ENCODE measurements at places on chromosomes 13 and 19.

- DNase-seq = no peak
These were observed 1.6 kb downstream of the SERTAD3 start for GRCh38 chr19:40442328-40443130.

GRCh38 chr19:33443638-33444561, 70.4 kb downstream of the CEBPG start:
- no peak for DNase-seq

- DNase-seq = peak; percentile 96
These were observed 174.5 kb downstream of the KATNAL1 start for GRCh38 chr13:30132623-30133553.

GRCh38 chr19:10603873-10604459, 16.9 kb upstream of the AP1M2 start:
- peak; percentile 43 for DNase-seq

- no peak for DNase-seq
These were observed 1.3 kb downstream of the ETV2 start for GRCh38 chr19:35642798-35643254.

DNA sequence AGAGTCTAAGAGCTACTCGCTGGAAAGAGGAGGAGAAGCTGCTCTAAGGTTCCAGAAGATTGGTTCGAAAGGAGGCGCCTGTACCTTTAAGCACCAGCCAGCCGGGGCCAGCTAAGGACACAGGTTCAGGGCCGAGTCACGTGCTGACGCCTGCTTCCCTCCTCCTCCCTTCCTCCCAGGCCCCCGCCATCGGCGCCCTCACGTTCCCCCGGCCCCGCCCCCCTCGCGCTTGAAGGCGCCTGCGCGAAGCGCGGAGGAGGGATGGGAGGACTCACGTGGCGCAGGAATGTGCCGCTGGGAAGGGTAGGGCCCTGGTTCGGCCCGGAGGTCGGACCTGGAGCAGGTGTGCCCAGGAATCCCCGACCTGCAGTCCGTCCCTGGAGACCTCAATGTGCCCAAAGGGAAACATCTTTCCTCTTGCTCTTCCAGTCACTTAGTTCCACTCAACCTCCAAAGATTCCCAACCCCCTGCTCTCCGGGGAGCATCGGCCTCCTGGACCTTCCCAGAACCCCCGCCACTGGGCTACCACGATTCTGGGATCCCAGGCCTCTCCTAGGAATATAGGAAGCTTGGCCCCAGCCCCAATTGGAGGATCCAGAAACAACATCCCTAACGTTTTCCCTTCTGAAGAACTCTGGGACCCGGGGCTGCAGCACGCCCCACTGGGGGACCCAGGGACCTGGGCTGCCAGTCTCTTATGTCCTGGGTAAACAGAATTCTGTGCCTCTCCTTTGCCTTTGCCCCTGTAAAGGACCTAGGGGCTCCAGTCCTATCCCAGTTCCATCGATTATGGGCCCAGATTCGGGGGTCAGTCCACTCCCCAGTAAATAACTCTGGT, 2.5 kb downstream of the DBP start:
- peak; percentile 92 for DNase-seq

GRCh38 chr13:59823486-59823885, 340.2 kb downstream of the DIAPH3 start:
- no peak for DNase-seq

DNA sequence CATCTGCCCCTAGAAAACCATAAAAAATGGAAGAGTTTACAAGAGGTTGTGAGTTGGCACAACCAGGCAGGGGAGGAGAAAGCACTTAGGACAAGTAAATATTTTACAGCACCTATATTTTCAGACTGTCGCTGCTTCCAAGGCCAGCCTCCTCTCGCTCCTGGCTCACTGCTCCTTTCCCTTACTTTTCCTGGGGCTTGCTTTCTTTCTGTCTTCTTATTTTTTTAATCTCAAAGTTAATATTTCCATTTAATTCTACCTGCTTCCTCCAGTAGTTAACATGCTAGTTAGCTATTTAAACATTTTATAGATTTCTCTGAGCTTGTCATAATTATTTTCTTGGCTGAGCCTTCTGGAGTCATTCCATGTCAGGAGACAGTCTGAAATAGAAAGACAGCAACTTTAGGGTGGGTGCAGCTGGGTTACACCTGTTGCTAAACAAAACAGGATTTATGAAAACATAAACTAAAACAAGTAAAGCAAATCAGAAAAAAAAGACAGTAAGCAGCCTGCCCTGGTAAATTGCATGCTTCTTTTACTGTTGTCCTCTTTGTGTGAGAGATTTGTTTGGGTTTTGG, 330.1 kb downstream of the DLEU7 start:
- DNase-seq = no peak

DNA sequence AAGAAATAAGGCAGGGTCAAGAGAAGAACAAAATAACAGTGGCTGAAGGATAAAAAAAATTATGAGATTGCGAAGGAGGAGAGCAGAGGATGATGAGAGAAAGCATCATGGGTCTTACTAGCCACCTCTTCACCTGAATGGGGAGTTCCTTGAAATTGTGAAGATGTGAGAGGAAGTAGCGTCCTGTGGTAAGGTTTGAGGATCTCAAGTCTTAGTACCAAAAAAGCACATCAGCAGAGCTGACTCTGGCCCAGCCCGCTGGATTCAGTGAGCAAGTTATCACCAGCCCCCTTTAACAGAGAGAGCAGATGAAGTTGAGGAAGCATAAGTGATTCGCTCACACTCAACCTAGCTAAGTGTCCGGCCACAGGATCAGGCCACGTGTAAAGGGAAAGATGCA, 61.8 kb downstream of the RXFP2 start:
- DNase-seq = no peak

DNA sequence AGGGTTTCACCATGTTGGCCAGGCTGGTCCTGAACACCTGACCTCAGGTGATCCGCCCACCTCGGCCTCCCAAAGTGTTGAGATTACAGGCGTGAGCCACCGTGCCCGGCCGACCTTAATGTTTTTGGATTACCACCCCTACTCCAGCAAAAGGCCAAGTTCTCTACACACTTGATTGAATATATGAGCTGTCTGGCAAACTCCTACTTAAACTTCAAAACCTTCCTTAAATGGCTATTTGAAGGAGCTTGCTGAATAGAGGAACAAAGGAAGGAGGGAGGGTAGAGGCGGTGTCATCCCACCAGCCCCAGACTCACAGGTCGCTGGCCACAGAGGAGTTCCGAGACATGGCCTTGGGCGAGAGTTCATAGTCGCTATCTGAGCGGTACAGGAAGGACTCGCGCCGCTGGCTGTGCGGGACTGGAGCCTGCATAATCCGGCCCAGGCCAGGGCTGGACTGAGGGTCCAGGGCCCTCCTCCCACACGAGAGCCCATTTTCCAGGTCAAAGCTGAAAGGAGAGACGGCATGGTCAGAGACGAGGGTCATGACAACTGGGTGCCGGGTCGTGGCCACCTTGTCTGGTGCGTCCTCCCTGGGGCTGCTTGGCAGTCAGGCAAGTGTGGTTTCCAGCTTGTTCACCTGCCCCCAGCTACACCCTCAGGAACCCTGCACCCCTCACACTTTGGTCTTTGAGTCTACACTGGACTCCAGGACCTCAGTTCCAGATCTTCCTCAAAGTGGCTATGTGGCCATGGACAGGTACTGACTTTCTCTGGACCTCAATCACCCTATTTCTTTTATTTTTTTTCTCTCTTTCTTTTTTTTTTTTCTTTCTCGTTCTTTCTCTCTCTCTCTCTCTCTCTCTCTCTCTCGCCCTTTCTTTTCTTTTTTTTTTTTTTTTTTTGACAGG, 4.2 kb downstream of the PDE4C start:
- DNase-seq = no peak

GRCh38 chr13:113052971-113053370, 52.6 kb upstream of the F7 start:
- DNase-seq = no peak

DNA sequence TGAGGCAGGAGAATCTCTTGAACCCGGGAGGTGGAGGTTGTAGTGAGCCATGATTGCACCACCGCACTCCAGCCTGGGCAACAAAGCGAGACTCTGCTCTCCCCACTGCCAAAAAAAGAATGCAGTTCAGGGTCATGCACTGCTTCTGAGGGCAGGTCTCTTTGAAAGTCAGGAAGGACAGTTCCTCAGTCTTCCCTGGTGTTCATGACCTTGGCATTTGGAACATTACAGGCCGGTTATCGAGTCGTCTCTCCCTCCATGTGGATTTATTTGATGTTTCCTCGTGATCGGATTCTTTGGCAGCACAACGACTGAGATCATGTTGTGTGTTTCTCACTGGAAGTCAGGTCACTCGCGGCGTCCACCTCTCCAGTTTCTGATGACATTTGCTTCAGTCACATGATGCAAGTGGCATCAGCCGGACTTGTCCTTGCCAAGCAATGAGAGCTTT, 17.2 kb downstream of the FGF21 start:
- no peak for DNase-seq

DNA sequence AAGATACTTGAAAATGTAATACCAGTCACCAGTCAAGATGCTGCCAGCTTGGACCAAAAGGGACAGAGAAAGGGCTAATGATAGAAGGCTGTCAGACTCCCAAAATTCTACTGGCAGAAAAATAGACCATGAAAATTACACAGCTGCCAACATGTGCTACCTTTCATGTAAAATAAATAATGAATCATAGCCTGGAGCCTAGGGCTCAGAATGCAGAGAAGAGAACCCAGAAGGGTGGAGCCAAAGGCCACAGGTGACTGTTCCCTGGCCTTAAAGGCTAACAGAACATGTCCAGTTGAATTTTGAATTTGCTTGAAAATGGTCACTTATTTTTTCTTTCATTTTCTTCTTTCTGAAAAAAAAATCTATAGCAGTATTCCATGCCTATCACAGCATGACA, 1827.0 kb upstream of the MIR17HG start:
- DNase-seq = no peak

DNA sequence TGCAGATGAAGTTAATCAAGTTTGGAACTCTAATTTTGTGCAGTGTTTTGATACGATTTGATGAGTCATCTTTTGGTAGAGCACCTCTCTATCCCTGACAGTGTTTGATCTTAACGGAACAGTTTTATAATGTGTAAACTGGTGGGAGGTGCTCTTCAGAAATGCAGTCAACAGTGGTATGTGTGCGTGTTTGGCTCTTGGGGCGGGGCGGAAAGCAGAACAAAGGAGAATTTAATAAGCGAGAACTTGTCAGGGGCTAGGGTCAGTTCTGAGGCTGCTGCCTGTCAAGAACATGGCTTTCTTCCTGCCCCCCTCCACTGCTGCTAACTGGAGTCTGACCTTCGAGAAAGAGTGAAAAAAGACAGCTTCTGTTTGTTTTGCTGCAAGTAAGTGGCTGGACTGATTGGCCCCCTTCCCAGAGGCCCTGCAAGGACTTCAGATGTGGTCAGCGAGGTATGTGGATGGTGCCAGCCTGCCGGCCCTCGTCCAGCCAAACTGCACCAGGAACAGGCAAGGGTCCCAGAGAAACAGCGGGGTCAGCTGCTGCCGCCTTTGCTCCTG, 40.8 kb downstream of the BBC3 start:
- peak; percentile 58 for DNase-seq

- peak; percentile 69 for DNase-seq
These were observed 25.4 kb upstream of the GPR12 start for GRCh38 chr13:26785838-26786630.

All from CD4-positive, alpha-beta T cell treated with Interleukin-6 at 100 ng/mL for 8 hours (primary cell).